ENCODE measurements at places on chromosomes 12 and 14. TPM values are rescaled to one million over a fixed set of nuclear protein-coding genes. Genes with fewer than 3 reads are reported as not detected.

POTEM gene
- not detected for total RNA-seq

CYP27B1 gene
- 3.2 TPM for total RNA-seq

ACOT6 gene
- total RNA-seq: not detected

CEP170B gene
- 14.0 TPM for total RNA-seq

LMNTD1 gene
- not detected for total RNA-seq

CD69 gene
- not detected for total RNA-seq

HHIPL1 gene
- 2.3 TPM for total RNA-seq

DNA sequence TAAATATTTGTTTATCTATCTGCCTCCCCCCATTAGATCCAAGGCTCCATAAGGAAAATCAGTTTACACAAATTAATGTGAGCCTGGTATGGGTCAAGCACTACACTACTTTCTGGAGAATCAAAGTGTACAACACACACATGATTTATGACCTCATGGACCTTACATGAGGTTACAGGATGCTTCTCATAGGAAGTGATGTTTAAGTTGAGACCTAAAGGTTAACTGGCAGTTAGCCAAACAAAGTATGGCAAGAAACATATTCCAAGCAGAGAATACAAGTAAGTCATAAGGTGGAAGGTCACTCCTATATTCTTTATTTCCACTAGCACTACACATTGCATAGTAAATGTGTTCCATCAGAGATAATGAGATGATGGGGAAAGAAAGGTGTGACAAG, 39.2 kb downstream of the OSBPL8 start:
- no peak for DNase-seq
- no peak overlapping the region for H3K27ac ChIP-seq
- H3K4me1 ChIP-seq: peaks cover 9% of the 10 kb centered on the region
- H3K27me3 ChIP-seq: no peaks in the 10 kb centered on the region
- H3K36me3 ChIP-seq: peaks cover 45% of the 10 kb centered on the region

DNA sequence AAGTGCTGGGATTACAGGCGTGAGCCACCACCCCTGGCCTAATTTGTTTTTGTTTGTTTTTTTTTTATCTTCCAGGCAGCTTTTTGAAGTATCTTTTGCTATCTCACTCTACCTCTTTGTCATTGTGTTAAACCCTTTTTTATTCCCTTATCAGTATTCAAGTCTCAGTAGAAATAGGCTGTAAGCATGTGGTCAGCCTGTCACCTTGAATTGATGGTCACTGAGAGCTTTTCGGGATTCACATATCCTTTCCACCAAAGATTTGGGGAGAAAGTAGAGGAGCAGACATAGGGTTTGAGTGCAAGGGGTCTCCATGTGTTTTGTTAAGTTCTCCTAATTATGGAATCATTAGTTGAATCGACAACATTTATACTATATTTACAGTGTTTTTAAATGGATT, 36.4 kb downstream of the TMPO start:
- H3K4me1 ChIP-seq: no peaks in the 10 kb centered on the region
- H3K4me3 ChIP-seq: no peak overlapping the region
- DNase-seq: no peak
- no peak overlapping the region for H3K27ac ChIP-seq
- no peaks in the 10 kb centered on the region for H3K27me3 ChIP-seq

DNA sequence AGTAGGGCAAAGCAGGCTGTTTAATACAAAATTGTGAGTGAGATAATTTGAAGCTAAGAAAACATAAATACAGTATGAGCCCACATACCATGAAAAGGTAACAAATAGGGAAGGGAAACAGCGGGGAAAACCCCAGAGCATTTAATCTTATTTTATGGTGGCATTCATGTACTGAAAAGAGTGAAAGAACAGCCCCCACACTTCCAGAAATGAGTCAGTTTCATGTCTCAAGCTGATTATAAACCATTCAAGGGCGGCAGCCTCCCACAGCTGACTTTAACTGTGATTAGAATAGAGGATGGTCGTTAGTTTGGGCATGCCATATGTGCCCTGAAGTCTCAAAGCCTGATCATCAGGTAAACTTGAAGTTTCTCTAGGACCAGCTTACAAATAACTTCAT, 64.5 kb downstream of the FOXG1 start:
- no peak overlapping the region for H3K27ac ChIP-seq
- no peak for DNase-seq
- H3K4me1 ChIP-seq: no peaks in the 10 kb centered on the region
- peaks cover 2% of the 10 kb centered on the region for H3K36me3 ChIP-seq
- H3K27me3 ChIP-seq: peaks cover 13% of the 10 kb centered on the region

- H3K36me3 ChIP-seq: no peaks in the 10 kb centered on the region
- H3K27me3 ChIP-seq: peaks cover 4% of the 10 kb centered on the region
- no peak overlapping the region for H3K4me3 ChIP-seq
- H3K27ac ChIP-seq: peak overlapping the region; percentile 76
Measured at GRCh38 chr12:107515446-107515958, 170.1 kb upstream of the PWP1 start.

GRCh38 chr14:97178781-97179180, 381.6 kb downstream of the VRK1 start:
- H3K27me3 ChIP-seq: no peaks in the 10 kb centered on the region
- H3K4me3 ChIP-seq: no peak overlapping the region
- H3K27ac ChIP-seq: no peak overlapping the region
- no peaks in the 10 kb centered on the region for H3K36me3 ChIP-seq
- no peaks in the 10 kb centered on the region for H3K4me1 ChIP-seq

GRCh38 chr12:70849265-70849960, 71.1 kb downstream of the PTPRR start:
- no peak overlapping the region for H3K4me3 ChIP-seq
- no peaks in the 10 kb centered on the region for H3K36me3 ChIP-seq
- no peak overlapping the region for H3K27ac ChIP-seq
- H3K4me1 ChIP-seq: no peaks in the 10 kb centered on the region
- no peak for DNase-seq

GRCh38 chr14:106507354-106507753, 981.0 kb downstream of the TMEM121 start:
- no peaks in the 10 kb centered on the region for H3K4me1 ChIP-seq
- H3K27me3 ChIP-seq: no peaks in the 10 kb centered on the region
- no peak overlapping the region for H3K27ac ChIP-seq
- no peak overlapping the region for H3K4me3 ChIP-seq
- H3K36me3 ChIP-seq: peaks cover 15% of the 10 kb centered on the region

GRCh38 chr14:24844011-24844410, 205.9 kb downstream of the STXBP6 start:
- DNase-seq: no peak
- H3K36me3 ChIP-seq: no peaks in the 10 kb centered on the region
- H3K27me3 ChIP-seq: no peaks in the 10 kb centered on the region
- no peak overlapping the region for H3K27ac ChIP-seq
- H3K4me1 ChIP-seq: peaks cover 14% of the 10 kb centered on the region

GRCh38 chr12:68393417-68393816, 61.3 kb upstream of the MDM1 start:
- H3K36me3 ChIP-seq: no peaks in the 10 kb centered on the region
- no peak overlapping the region for H3K27ac ChIP-seq
- H3K4me1 ChIP-seq: no peaks in the 10 kb centered on the region
- no peak for DNase-seq

- no peaks in the 10 kb centered on the region for H3K36me3 ChIP-seq
- no peak overlapping the region for H3K4me3 ChIP-seq
- DNase-seq: peak; percentile 36
- H3K27ac ChIP-seq: no peak overlapping the region
- no peaks in the 10 kb centered on the region for H3K27me3 ChIP-seq
Measured at GRCh38 chr14:81565441-81566290, 32.0 kb upstream of the SEL1L start.

GRCh38 chr14:85316701-85317410, 213.1 kb upstream of the FLRT2 start:
- DNase-seq: no peak
- H3K4me3 ChIP-seq: no peak overlapping the region
- H3K27ac ChIP-seq: no peak overlapping the region

DNA sequence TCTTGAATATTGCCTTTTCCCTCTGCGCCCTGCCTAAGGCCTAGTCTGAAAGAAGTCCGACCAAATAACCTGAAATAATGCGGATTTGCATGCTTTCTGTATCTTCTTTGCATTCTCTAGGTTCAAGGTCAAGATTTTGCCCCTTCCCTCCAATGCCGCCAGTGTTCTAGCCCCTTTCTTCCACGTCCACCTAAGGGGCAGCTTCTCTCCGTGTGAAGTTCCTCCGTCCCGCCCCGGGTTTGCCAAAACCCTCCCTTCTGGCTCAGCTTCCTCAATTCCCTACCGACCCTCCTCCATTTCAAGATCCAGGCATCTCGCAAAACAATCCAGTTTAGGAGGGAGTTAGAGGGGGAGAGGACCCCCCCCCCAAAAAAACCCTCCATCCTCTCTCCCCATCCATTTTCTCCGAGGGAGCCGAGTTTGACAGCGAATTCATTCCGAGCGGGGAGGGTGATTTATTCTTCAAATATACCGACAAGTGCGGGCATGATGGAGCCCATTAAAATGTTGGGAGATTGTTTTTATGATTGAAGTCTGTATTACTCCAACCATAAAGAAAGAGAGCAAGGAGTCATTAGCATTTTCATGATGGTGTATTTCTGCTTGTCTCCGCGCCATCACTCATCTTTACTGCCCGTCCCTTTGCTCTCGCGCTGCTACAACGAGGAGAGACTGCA, 20.9 kb upstream of the ATP5MC2 start:
- DNase-seq: no peak
- H3K36me3 ChIP-seq: no peaks in the 10 kb centered on the region

DNA sequence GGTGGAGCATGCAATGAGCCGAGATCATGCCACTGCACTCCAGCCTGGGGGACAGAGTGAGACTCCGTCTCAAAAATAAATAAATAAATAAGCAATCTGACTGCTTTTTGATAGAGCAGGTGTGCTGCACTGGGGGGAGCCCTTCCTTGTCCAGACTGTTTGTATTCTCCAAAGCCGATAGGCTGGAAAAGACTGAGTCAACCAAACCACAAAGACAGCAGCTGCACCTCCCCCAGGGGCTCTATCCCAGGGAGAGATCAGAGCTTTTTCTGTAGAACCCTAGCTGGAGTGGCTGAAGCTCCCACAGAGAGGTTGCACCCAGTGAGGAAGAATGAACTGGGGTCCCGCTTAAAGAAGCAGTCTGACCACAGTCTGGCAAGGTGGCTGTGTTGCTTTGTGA, 45.8 kb upstream of the LALBA start:
- no peaks in the 10 kb centered on the region for H3K4me1 ChIP-seq
- H3K4me3 ChIP-seq: no peak overlapping the region
- H3K36me3 ChIP-seq: peaks cover 5% of the 10 kb centered on the region
- no peak for DNase-seq

GRCh38 chr14:76109087-76109880, 42.4 kb upstream of the GPATCH2L start:
- no peak for DNase-seq
- H3K27ac ChIP-seq: no peak overlapping the region
- no peaks in the 10 kb centered on the region for H3K36me3 ChIP-seq
- H3K4me3 ChIP-seq: no peak overlapping the region
- peaks cover 9% of the 10 kb centered on the region for H3K27me3 ChIP-seq
- H3K4me1 ChIP-seq: peaks cover 4% of the 10 kb centered on the region

DNA sequence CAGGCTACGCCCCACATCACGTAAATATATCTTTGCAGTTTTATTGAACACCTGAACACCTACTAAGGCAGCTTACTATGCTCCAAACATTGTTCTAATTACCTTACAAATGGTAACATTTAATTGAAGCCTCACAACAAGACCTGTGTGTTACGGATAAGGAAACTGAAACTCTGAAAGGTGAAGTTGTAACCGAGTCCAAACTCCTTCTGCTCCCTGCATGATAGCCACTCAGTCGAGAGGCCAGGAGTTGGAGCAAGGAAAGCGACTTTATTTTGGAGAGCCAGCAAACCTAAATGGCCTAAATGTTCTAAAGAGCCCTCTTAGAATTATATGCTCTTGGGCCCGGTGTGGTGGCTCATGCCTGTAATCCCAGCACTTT, 12.6 kb upstream of the TRPV4 start:
- no peak for DNase-seq
- no peak overlapping the region for H3K4me3 ChIP-seq
- H3K4me1 ChIP-seq: peaks cover 5% of the 10 kb centered on the region
- no peak overlapping the region for H3K27ac ChIP-seq

- no peak overlapping the region for H3K27ac ChIP-seq
- H3K4me1 ChIP-seq: no peaks in the 10 kb centered on the region
- H3K36me3 ChIP-seq: no peaks in the 10 kb centered on the region
- peaks cover 9% of the 10 kb centered on the region for H3K27me3 ChIP-seq
- no peak overlapping the region for H3K4me3 ChIP-seq
- no peak for DNase-seq
Measured at GRCh38 chr14:95467657-95468056, 48.8 kb downstream of the SYNE3 start.

DNA sequence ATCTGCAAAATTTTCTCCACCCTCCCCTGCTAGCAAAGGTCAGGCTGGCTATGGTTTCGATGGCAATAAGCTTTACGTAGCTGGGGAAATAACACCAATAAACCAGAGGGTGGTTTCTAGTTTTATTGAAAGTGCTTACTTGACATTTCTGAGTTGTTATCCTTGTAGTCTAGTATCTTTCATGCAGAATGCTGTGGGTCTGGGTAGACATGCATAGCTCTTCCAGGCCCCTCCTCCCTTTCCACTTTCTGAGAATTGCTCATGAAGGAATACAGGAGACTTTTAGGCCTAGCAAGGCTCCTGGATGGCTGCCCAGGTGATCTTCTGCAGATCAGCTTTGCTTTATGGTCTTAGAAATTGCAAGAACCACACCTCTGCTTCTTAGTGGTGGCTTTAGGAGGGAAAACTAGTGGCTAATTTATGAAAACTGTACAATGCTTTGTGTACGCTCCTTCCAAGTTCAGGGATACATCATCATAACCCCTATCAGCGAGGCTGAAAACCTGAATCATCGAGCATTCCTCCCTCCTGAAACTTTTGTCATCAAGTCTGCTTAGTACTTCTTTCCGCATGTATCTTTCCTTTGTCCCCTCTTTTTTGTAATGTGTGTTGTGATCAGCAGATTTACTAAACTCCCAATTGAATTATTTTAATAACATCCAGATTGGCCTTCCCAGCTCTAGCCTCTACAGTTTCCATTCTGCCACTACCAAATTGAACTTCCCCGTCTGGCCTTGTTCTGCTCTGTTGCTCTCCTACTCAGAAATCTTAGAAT, 473.0 kb downstream of the RAD51B start:
- H3K27ac ChIP-seq: no peak overlapping the region
- H3K4me3 ChIP-seq: no peak overlapping the region
- peaks cover 54% of the 10 kb centered on the region for H3K4me1 ChIP-seq
- no peaks in the 10 kb centered on the region for H3K27me3 ChIP-seq
- H3K36me3 ChIP-seq: no peaks in the 10 kb centered on the region
- DNase-seq: no peak

GRCh38 chr14:69525896-69526295, 41.4 kb downstream of the PLEKHD1 start:
- no peak overlapping the region for H3K27ac ChIP-seq
- no peak overlapping the region for H3K4me3 ChIP-seq
- no peak for DNase-seq
- H3K27me3 ChIP-seq: peaks cover 10% of the 10 kb centered on the region
- no peaks in the 10 kb centered on the region for H3K4me1 ChIP-seq

- H3K36me3 ChIP-seq: peaks cover 5% of the 10 kb centered on the region
- no peak overlapping the region for H3K4me3 ChIP-seq
- H3K4me1 ChIP-seq: peaks cover 11% of the 10 kb centered on the region
- no peaks in the 10 kb centered on the region for H3K27me3 ChIP-seq
- no peak overlapping the region for H3K27ac ChIP-seq
Measured at GRCh38 chr12:116978791-116979508, 68.2 kb downstream of the FBXW8 start.

Data from neural crest cell (in vitro differentiated cells).